ENCODE measurements at places on chromosomes 12 and 14.

DNA sequence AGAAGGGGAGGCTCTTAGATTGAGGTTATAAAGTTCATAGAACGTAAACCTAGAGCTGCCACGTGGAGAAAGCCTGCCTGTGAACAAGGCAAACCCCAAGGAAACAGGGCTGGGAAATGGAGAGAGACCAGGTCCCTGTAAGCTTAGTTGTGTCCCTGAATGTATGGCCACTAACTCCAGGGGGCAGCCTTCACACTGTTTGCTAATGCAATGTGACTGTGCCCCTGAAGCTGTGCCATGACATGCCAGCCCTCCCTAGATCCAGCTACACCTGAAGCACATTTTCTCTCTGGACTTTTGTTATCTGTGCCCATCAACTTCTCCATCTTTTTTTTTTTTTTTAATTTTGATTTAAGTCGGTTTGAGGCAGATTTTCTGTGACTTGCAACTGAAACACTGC lies 60.6 kb upstream of the TMCC3 start:
- DNase-seq = no peak

DNA sequence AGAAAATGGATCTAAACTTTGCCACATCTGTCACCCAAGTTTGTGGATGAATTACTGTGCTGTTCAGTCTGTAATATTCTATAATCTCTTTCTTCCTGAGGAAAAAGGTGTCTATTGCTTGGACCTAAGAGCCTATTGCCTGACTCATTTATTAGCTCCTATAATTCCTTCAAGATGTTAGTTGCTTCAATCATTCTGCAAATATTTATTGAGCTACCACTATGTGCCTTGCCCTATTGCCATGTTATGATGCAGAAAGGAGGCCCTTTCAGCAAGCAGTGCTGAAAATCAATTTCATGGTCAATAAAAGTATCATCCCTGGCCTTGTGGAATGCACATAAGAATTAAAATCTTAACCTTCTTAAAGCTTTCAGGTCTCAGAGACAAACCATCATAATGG lies 113.6 kb downstream of the CCER1 start:
- DNase-seq = no peak

- DNase-seq = no peak
Measured at GRCh38 chr12:94640134-94640928, 10.0 kb downstream of the TMCC3 start.

GRCh38 chr12:89547101-89547500 lies 21.3 kb upstream of the POC1B start:
- DNase-seq = no peak

DNA sequence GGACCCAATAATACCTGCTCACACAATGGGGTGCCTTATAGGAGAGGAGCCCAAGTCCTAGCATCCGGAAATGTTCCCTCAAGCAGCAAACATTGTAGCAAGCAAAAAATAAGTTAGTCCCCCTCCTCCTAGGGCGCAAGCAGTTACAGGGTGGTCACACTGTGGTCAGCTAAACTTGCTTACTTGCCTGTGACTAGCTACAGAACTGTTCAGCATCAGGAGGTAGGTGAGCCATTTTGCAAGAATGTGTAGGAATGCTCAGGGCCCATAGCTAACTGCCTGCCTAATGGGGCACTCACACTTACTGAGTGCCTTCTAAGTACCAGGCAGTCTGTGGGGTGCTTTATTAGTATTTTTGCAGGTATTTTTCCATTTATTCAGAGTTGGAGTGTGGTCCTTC lies 154.6 kb upstream of the GRIN2B start:
- no peak for DNase-seq

- no peak for DNase-seq
Measured at GRCh38 chr12:95102916-95103671, 29.7 kb upstream of the NR2C1 start.

DNA sequence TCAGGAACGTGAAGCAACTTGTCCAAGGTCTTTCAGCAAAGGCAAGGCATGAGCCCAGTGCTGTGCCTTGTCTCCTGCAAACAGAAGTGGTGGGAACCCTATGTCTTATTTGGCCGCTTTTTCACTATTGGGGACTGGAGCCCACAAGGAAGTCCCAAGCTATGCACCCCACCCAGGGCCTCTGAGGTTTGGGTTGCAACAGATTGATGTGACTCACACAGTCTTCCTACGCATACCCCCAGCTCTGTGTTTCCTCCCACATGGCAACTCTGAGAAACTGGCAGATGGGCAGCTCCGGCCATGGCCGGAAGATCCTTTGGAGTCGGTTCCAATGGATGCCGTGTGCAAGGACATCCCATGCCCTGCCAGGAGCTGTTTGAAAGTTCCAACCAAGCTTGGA lies 28.3 kb upstream of the CMKLR1 start:
- DNase-seq = no peak

- DNase-seq = no peak
Measured at GRCh38 chr12:93519859-93520258, 52.5 kb downstream of the MRPL42 start.

- no peak for DNase-seq
Measured at GRCh38 chr14:96638041-96638855, 136.1 kb downstream of the PAPOLA start.

GRCh38 chr12:98998697-98999299 lies 353.7 kb downstream of the APAF1 start:
- peak; percentile 31 for DNase-seq

- DNase-seq = no peak
Measured at GRCh38 chr12:4202487-4202886, 71.1 kb upstream of the CCND2 start.

DNA sequence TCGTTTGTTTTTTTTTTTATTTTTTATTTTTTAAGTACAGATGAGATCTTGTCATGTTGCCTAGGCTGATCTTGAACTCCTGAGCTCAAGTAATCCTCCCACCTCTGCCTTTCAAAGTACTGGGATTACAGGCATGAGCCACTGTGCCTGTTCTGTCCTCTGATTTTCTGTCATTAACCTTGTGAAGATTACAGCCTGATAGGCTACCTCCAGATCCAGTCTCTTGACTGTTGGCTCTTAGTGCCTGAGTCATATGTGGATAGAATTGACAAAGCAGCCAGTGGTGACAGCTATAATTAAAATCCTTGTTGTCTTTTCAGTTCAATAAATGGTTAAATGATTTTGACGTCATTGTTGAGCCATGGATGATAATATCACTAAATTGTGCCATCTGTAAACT lies 21.3 kb upstream of the REP15 start:
- DNase-seq = no peak

DNA sequence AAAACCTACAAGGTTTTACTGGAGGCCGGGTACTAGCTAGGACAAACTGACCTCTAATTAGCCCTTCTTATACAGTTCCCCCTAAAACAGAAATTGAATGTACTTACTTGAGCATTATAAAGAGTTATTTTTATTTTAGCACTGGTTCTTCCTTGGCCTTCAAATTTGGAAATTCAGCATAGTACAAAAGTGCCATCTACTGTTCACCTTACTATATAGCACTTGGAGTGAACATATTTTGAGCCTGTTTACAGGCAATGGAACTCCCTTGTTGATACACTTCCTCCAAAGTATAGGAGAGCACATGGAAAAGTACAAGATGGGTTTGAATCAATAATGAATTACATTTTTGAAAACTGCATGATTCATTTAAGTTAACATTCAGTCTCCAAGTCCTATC lies 3.9 kb upstream of the POC1B start:
- DNase-seq = peak; percentile 30

GRCh38 chr12:62265511-62265910 lies 5.3 kb downstream of the USP15 start:
- DNase-seq = no peak

DNA sequence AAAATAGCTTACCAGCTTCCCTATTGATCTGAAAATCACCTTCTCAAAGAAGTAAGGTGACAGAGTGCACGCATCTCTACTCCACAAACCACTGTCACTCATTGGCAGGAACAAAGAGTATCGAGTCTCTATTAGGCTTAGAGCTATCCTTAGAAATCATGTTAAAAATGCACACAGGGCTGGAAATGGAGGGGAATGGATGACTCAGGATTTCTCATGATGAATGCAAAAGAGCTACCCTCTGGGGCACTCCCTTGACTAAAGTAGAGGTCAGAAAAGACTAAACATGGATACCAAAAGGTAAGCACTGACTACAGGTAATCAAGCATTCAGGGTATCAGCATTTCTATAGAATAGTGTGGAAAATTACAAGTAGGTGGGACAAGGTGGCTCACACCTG lies 96.1 kb upstream of the ANO4 start:
- no peak for DNase-seq

DNA sequence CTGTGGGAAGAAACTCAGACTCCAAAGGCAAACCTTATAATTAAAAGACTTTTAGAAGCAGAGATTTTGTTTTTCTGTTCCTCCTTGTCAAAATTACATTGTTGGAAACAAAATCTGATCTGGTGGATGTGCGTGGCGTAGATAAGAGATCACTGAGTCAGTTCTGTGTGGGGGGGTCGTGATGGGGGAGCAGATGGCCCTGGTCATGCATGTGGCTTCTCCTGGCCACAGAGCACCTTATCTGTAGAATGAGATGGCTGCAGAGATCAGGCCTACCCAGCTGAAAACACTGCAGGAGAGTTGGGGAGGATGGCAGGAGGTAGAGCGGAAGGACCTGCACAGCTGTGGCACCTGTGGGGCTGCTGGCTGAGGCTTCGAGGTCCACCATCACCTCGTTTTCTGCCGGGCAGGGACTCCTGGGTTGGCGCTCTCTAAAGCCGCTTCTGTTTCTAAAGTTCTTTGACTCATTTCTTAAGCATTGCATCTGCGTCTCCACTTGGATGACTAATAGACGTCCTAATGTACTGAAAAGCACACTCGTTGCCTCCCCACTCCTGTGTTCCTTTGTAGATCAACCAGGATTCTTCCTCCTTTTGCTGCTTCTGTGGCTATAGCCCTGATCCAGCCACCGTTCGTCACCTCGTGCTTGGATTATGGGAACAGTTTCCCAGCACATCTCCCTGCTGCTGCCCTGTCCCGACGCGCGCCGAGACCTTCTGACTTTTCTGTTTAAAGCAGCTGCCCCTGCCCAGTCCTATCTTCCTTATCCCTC lies 93.4 kb downstream of the TSPAN9 start:
- DNase-seq = no peak

GRCh38 chr14:104681689-104682074 lies 7.7 kb upstream of the INF2 start:
- DNase-seq = no peak

GRCh38 chr12:123519141-123520001 lies 14.1 kb downstream of the RILPL1 start:
- no peak for DNase-seq

GRCh38 chr14:78767436-78767835 lies 597.3 kb downstream of the NRXN3 start:
- no peak for DNase-seq

GRCh38 chr12:116659771-116660481 lies 77.9 kb downstream of the SPRING1 start:
- no peak for DNase-seq

GRCh38 chr12:41140117-41140516 lies 48.0 kb upstream of the PDZRN4 start:
- no peak for DNase-seq

Measured in D721Med (cell line).